ENCODE measurements at places on chromosomes 6 and 20. TPM values are rescaled to one million over a fixed set of nuclear protein-coding genes. Genes with fewer than 3 reads are reported as not detected.

- DNase-seq: no peak
These were observed 21.6 kb downstream of the MOCS3 start for GRCh38 chr20:50980071-50980681.

DNA sequence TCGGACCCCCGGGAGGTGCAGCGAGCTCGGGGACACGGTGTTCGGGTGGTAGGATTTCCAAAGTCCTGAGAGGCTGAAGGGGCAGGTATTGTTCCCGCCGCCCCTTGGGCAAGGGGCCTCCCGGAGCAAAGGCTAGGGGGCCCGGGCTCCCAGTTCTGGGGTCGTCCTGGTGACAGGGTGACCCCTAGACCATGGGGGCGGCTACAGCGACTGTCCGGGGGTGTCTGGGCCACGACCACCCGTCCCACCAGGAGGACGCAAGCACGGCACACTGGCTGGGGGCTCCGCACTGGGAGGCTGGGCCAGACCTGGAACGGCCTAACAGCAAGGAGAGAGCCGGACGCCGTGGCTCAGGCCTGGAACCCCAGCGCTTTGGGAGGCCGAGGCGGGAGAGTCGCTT lies 55.6 kb downstream of the PRR18 start:
- no peak for DNase-seq

DNA sequence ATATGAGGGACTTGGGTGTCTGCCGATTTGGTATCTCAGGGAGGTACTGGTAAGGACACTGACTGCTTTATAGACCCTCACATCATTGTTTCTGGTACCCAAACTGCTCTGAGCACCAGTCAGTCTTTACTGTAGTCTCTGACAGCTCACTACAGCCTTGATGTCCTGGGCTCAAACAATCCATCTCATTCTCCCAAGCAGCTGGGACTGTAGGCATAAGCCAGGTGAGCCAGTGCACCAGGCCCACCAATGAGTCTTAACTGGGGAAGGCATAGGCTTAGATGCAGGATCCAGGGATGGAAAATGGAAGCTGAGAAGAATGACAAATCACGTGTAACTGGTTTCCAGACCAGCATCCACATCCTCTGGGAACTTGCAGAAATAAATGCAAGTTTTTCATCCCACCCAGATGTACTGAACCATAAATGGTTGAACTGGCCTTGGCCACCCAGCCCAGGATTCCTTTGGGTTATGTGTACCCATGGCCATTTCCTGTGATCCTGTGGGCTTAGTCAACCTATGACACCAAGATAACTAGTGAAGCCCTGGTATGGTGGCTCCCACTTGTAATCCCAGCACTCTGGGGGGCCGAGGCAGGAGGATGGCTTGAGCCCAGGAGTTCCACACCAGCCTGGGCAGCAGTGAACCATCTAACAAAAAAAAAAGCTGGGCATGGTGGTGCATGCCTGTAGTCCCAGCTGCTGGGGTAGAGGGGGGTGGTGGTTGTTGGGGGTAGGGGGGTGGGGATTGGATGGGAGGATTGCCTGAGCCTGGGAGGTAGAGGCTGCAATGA lies 5.8 kb downstream of the TUBB start:
- DNase-seq: no peak

- DNase-seq: peak; percentile 90
These were observed 23.1 kb upstream of the MRGBP start for GRCh38 chr20:62772990-62773844.

GRCh38 chr6:114297135-114297534 lies 45.7 kb downstream of the HS3ST5 start:
- DNase-seq: no peak

DNA sequence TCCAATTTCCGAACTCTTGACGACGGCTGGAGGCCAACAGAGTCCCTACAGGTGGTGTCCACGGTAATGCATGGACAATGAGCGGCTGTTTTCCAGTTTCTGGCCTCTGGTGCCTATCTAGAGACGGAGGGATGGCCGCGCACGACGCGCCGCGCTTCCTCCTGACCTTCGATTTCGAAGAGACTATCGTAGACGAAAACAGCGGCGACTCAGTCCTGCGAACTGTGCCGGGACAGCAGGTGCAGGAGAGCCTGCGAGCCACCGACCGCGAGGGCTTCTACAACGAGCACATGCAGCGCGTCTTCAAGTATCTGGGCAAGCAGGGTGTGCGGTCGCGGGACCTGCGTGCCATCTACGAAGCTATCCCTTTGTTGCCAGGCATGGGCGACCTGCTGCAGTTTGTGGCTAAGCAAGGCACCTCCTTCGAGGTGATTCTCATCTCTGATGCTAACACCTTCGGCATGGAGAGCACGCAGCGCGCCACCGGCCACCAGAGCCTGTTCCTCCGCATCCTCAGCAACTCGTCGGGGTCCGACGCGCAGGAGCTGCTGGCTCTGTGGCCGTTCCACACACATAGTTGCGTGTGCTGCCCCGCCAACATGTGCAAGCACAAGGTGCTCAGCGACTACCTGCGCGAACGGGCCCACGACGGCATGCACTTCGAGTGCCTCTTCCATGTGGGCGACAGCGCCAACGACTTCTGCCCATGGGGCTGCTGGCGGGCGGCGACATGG lies 169.4 kb downstream of the CDK19 start:
- no peak for DNase-seq

DNA sequence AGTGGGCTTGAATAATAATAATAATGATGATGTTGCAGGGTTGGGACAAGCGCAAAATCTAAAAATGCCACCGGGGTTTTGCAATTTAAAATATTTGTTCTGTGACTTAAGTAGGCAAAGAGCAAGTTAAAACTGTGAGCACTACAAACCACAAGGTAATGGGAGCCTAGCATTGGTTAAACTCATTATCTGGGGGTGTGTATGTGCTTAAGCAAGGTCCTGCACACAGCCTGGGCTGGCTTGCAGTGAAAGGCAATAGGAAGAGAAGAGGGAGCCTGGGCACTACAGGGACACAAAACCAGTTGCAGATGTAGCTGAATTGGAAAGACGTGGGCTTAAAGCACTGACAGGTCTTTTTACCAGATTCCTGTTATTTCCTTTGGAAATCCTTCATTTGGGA lies 11.7 kb downstream of the SIM1 start:
- no peak for DNase-seq

DNA sequence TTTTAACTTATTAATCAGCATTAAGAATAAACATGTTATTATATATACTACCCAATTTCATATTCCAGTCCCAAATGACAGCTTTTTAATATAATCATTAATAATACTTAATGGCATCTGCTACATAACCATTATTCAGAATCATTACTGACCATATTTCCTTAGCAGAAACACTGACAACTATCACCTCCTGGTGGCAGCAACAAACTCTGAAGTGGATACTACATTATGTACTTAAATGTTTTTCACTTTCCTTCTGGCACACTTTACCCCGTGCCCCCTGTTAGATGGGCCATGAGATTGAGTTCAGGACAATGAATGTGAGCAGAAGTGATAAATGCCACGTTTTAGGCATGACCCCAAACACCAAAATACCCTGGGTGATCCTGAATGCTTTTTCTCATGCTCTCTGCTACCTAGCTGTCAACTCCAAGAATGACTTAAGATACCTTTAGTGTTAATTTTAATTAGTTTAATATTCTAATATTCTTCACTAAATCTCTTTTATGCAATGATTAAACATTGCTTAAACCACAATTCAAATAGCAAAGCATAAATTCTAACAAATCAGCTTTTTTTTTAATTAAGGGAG lies 77.1 kb downstream of the LMBRD1 start:
- peak; percentile 47 for DNase-seq

GRCh38 chr20:10432079-10432478 lies 1.9 kb downstream of the MKKS start:
- no peak for DNase-seq

DNA sequence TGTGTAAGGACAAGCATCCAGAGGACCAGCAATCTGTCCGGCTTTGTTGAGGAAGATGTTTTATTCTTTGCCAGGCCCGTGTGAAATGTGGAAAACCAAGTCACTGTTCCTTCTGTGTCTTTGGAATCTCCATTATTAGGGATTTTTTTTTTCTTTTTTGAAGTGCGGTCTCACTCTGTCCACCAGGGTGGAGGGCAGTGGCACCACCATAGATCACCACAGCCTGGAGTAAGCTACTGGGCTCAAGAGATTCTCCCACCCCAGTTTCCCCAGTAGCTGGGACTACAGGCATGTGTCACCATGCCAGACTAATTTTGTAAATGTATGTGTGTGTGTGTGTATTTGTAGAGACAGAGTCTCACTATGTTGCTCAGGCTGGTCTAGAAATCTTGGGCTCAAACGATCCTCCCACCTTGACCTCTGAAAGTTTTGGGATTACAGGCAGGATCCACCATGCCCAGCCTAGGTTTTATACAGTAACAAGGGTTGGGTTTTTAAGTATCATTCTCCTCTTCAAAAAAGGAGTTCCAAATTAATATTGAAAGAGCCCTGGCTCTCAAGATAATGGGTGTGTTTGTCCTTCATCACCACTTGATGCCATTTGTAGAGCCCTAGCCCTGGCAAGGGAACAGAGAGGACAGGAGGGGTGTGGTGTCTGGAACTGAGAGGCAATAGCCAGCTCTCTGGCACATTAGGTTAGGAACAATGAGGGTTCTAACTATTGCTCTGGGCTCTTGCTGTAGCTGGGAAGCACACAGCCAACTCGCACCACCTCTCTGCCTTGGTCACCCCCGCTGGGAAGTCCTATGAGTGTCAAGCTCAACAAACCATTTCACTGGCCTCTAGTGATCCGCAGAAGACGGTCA lies 3.1 kb downstream of the LAMP5 start:
- DNase-seq: no peak

DNA sequence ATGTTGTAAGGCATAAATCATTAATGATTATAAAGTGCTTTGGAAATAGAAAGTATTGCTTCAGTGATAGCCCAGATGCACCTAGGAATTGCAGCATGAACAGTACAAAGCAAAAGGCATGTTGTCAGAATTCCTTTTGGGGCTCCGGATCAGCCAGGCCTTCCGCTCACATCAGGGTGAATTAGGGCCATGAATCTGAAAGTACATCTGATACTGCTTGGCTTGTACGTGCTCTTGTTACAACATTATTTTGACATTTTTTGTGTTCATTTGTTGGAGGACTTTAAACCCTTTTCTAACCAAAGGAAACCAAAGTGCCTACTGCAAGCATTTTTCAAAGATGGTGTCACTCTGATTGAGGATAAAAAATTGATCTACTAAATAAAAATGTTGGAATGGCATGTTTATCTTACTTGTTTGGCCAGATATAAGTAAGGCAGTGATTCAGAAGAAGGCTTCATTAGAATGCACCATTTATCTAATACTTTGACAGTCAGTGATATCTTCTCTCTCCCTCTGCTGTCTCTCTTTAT lies 1005.6 kb upstream of the FLRT3 start:
- DNase-seq: no peak

DNA sequence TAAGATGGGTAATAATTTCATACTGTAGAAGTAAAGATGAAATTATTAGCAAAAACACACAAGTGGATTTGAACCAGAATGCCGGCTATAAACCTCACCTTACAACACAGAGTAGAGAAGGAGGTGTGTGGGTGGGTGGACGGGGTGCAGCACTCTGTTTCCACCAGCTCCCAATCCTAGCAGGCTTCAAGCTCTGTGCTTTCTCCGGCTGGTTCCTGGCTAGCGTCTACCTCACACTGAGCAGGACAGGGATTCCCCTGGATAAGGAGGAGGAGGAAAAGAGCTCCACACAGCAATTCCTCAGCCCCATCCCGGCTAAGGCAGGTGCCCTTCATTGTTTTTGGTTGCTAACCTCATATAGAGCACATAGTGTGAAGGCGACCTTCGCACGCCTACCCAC lies 453.3 kb downstream of the C6orf118 start:
- no peak for DNase-seq

DNA sequence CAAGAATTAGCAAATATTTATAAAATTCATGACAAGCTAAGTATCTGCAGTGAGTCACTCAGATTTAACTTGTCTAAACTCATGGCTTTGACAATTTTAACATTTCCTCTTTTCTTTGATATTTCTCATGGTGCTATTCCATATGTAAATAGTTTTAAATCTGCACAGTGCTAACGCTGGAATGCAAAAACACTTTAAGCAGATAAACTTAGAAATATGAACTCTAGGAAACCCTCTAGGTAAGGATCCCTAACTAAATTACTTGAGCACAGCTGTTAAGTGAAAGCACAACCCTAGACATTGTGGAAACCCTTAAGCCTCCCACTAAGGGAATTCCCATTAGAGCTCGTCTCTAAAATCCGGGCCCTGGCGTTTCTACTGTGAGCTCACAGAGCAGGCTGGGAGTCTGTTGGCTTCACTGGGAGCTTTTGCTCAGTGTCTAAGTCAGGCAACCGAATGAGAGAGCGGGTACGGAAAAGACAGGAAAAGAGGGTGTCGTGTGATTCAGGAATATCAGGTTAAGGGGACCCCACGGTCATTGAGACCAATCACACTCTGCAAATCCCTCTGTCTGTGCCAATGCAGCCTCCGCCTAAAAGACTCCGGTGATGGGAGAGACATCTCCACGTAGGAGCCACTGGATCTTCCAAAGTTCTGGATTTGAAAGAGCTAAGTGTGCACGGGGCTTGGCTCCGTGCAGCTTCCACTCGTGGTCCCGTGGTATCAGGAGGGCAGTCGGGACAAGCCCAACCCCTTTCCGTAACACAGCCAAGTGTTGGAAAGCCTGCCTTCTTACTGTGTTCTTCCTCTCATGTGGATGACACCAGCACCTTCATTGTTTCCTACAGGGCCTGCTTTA lies 112.3 kb upstream of the RPS6KA2 start:
- peak; percentile 55 for DNase-seq

DNA sequence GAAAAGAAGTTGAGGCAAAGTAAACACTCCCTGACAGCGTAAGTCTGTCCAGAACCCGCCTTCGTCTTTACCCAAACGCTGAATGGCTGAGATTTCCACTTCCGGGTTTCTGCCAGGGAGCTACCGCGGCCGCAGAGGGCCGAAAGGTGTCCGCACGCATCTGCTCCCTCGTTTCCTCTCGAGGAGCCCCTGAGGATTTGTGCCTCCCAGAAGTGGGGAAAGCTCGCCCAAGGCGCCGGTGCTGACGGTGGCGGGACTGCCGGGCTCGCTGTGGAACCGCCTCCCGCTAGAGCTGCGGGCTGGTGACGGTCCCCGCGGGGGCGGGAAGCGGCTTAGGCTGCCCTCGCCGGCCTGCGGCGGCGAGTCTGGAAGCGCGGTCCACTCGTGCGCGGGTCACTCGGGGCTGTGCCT lies 1760.2 kb upstream of the DEFB115 start:
- no peak for DNase-seq

CARMIL1 gene
- 14.0 TPM for total RNA-seq

SGK2 gene
- 1.2 TPM for total RNA-seq

GCNT2 gene
- 6.3 TPM for total RNA-seq

LKAAEAR1 gene
- total RNA-seq: not detected

COX4I2 gene
- 6.3 TPM for total RNA-seq

OR2B2 gene
- total RNA-seq: not detected

COL11A2 gene
- 5.7 TPM for total RNA-seq
